ENCODE measurements at places on chromosomes 2 and 18.

GRCh38 chr2:150627526-150627925 lies 140.1 kb upstream of the RND3 start:
- H3K36me3 ChIP-seq, result no peaks in the 10 kb centered on the region
- H3K4me1 ChIP-seq, result no peaks in the 10 kb centered on the region
- no peak overlapping the region for H3K27ac ChIP-seq
- no peak overlapping the region for H3K4me3 ChIP-seq
- H3K27me3 ChIP-seq, result no peaks in the 10 kb centered on the region

DNA sequence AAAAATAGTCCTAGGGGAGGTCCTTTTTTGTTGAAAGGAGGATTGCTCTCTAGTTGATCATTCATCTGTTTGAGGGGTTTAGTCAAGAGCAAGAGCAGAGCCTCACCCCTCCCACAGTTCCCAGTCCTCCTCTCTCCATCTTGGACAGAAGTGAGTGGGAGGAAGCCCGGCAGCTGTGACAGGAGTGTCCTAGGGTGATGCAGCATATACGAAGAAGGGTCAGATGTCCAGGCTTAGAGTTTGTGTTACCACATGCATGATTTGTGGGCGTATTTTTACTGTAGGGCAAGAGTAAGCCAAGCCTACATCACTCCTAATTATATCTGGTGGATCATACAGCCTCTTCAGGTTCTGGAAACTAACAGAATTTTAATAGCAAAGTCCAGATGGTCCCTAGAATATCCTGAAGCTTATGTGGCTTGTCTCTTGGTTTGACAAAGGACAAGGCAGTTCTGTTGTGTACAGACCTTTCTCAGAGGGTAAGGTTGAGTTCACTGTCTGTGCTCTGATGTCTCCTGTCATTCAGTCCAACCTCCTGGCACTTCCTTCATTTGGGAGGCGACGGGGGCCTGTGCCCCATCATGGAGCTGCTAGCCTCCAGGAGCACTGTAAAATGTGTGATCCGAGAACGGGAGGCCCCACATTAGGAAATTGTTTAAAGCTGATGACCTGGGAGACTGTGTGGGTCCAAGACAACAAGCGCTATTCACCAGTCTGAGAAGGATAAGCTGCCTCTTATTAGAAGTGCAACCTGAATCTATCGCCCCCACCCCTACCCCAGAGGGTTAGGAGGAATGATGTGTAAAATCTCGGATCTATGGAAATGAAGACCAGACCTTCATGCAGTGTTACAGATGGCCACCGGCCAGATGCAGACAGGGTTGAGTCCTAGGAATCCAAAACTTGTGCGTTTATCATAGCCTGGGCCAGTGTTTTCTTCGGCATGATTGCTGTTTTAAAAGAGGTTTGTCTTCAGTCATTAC lies 6.9 kb downstream of the CEP68 start:
- H3K27ac ChIP-seq, result peak overlapping the region; percentile 51
- no peaks in the 10 kb centered on the region for H3K36me3 ChIP-seq
- no peak overlapping the region for H3K4me3 ChIP-seq
- H3K27me3 ChIP-seq, result no peaks in the 10 kb centered on the region
- peaks cover 50% of the 10 kb centered on the region for H3K4me1 ChIP-seq

DNA sequence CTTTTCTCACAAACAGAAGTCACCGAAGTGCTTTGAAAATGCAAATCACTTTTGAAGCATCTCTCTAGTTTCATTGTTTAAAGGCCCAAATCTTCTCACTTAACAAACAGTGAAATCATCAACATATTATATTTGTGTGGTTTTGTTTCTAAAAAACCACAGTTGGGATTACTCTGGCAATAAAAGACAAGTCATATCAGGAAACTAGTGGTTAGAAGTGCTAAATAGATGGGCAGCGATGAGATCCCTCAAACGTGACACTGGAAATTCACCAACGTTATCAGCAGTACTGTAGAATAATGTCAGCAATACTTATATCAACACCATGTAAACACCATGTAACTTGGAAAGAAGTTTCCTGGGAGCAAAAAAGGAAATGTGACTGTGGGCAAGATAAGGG lies 893.5 kb downstream of the SUCLG1 start:
- no peaks in the 10 kb centered on the region for H3K36me3 ChIP-seq
- no peak overlapping the region for H3K4me3 ChIP-seq
- no peaks in the 10 kb centered on the region for H3K4me1 ChIP-seq
- H3K27me3 ChIP-seq, result no peaks in the 10 kb centered on the region

DNA sequence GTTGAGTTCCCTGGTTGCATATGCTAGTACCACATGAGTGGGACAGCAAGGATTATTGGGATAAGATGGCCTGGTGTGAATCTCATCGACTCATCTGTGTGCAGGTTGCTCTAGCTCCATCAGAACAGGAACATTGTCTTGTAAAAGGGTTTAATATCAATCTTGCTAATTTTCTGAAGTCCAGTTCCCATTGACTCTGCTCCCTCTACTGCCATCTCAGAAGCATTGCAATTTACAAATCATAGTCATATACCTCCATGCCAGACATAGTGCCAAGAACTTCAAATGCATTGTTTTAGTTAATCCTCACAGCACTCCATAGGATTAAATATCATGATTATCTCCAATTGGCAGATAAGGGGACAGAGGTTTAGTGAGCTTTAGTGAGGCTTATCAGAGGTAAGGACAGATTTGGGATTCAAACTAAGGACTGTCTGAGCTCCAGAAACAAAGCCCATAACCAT lies 4.8 kb upstream of the STAT4 start:
- H3K27ac ChIP-seq, result peak overlapping the region; percentile 12
- H3K4me1 ChIP-seq, result peaks cover 41% of the 10 kb centered on the region
- no peaks in the 10 kb centered on the region for H3K36me3 ChIP-seq
- H3K4me3 ChIP-seq, result no peak overlapping the region

DNA sequence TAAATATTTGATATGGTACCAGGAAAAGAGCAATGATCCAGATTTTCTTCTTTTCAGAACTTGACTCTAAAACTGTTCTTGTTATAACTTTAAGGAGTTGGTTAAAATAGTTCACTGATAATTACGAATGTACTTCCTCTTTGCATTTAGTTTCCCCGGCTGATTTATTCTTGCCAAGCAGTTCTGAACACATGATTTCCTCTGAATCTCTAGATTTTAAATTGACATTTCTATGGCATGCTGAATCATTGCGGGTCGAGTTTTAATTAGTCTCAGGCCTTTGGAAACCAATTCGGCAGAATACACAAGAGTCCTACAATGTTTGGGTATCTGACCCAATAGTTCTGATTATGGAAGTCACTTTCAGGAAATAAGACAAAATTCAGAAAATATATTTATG lies 37.3 kb upstream of the DNAH7 start:
- no peaks in the 10 kb centered on the region for H3K36me3 ChIP-seq
- no peak for DNase-seq
- peak overlapping the region; percentile 56 for H3K27ac ChIP-seq
- H3K27me3 ChIP-seq, result no peaks in the 10 kb centered on the region

GRCh38 chr2:195925120-195925519 lies 143.5 kb downstream of the DNAH7 start:
- H3K4me1 ChIP-seq, result peaks cover 6% of the 10 kb centered on the region
- peaks cover 2% of the 10 kb centered on the region for H3K27me3 ChIP-seq
- no peak for DNase-seq

DNA sequence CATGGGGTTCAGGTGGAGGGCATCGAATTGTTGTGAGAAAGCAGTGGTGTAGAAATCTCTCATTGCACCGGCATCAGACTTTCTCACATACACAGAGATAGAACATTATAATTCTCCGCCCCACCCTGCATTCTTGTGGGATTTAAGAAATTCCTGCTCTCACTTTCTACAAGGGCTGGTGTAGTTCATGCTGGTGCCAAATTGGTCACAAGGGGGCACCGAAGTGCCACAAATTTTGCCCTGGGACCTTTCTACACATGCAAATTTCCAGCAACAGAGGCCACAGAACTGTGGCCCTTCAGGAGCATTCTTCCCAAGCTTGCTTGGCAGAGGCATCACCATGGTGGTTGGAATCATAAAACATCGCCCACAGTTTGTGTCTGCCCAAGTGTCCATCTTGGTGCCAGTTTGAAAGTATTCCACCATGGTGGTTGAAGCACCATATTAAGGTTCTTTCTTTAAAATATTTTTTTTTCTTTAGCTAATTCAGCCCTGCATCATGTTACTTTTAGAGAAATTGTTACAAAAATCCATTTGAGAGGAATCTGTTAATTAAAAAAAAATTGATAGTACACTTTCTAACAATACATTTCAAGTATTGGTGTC lies 521.2 kb upstream of the FANCL start:
- H3K36me3 ChIP-seq, result no peaks in the 10 kb centered on the region
- no peak overlapping the region for H3K27ac ChIP-seq
- H3K27me3 ChIP-seq, result peaks cover 2% of the 10 kb centered on the region
- no peak overlapping the region for H3K4me3 ChIP-seq
- H3K4me1 ChIP-seq, result peaks cover 3% of the 10 kb centered on the region
- peak; percentile 59 for DNase-seq

- peaks cover 23% of the 10 kb centered on the region for H3K27me3 ChIP-seq
- H3K27ac ChIP-seq, result no peak overlapping the region
- no peaks in the 10 kb centered on the region for H3K4me1 ChIP-seq
- no peak overlapping the region for H3K4me3 ChIP-seq
- no peak for DNase-seq
- H3K36me3 ChIP-seq, result no peaks in the 10 kb centered on the region
Measured at GRCh38 chr2:19826874-19827273, 74.9 kb downstream of the TTC32 start.

GRCh38 chr2:44906972-44907371 lies 34.5 kb upstream of the SIX3 start:
- H3K27me3 ChIP-seq, result peaks cover 22% of the 10 kb centered on the region
- no peak overlapping the region for H3K4me3 ChIP-seq
- peaks cover 2% of the 10 kb centered on the region for H3K36me3 ChIP-seq
- DNase-seq, result no peak
- H3K27ac ChIP-seq, result no peak overlapping the region

GRCh38 chr2:63861220-63861822 lies 19.6 kb downstream of the UGP2 start:
- H3K4me1 ChIP-seq, result peaks cover 43% of the 10 kb centered on the region
- no peak overlapping the region for H3K27ac ChIP-seq
- peaks cover 49% of the 10 kb centered on the region for H3K36me3 ChIP-seq
- H3K4me3 ChIP-seq, result no peak overlapping the region
- H3K27me3 ChIP-seq, result no peaks in the 10 kb centered on the region

DNA sequence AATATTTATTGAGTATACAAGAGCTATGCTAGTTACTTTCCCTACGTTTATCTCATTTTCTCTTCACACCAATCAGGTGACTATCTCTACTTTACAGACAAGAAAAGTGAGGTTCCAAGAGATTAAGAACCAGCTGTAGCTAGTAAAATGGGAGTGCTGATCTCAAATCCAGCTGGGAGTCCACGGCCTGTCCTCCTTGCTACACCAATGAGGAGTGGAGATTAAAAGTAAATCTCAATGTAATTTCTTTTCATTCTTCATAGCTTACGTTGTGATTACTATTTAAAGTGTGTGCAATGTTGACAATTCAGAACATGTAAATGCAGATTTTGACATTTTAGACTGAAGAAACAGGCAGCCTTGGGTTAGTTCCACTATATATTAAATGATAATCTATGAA lies 53.9 kb upstream of the NRP2 start:
- no peak overlapping the region for H3K27ac ChIP-seq
- no peak overlapping the region for H3K4me3 ChIP-seq
- H3K27me3 ChIP-seq, result no peaks in the 10 kb centered on the region
- no peaks in the 10 kb centered on the region for H3K4me1 ChIP-seq
- no peak for DNase-seq
- H3K36me3 ChIP-seq, result no peaks in the 10 kb centered on the region

Data from activated CD4-positive, alpha-beta T cell treated with anti-CD3 and anti-CD28 coated beads for 36 hours (primary cell).